ENCODE measurements at places on chromosomes 5 and 9.

DNA sequence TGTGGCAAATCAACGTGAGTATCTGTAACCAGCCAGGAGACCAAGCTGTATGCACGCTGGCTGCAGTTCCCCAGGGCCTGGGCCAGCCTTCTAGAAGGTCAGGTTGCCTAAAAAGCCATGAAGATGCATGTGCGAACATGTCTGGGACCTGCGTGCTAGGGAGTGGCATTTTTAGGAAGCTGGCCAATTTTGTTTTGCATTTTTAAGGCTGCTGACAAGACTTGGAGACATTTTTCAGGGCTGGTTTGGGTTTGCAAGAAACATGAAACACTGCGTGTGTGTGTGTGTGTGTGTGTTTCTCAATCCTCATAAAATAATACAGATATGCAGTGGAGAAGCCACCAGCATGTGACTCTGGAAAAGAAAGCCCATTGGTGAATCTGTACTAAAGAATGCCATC, 5.1 kb downstream of the TGFBI start:
- no peak for DNase-seq

- DNase-seq, result no peak
Measured at GRCh38 chr9:34321451-34321850, 7.6 kb downstream of the KIF24 start.

DNA sequence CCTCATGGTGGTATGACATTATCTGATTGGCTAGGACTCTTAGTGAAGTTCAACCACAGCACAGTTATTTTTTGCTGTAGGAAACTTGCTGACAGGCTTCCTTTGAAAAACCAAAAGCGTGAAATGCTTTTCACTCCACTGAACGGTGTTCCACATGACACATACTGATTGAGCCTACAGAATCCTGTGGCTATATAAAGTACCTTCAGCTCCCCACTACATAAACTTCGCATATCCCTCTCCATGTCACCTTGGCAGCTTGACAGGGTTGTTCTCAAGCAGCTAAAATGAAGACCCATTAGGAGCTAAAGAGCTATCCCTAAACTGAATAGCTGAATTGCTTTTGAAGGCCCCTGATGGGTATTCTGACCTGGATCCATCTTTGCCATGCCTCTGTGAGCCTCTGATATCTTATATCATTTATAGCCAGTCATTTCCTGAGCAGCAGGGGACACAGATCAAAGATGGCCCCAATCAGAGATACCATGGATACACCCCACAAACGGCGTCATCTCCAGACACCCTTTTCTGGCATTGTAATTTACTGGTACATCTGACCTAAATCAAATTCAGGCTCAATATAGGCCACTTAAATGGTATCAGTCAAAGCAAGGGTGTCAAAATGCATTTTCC, 91.5 kb downstream of the APBA1 start:
- no peak for DNase-seq

DNA sequence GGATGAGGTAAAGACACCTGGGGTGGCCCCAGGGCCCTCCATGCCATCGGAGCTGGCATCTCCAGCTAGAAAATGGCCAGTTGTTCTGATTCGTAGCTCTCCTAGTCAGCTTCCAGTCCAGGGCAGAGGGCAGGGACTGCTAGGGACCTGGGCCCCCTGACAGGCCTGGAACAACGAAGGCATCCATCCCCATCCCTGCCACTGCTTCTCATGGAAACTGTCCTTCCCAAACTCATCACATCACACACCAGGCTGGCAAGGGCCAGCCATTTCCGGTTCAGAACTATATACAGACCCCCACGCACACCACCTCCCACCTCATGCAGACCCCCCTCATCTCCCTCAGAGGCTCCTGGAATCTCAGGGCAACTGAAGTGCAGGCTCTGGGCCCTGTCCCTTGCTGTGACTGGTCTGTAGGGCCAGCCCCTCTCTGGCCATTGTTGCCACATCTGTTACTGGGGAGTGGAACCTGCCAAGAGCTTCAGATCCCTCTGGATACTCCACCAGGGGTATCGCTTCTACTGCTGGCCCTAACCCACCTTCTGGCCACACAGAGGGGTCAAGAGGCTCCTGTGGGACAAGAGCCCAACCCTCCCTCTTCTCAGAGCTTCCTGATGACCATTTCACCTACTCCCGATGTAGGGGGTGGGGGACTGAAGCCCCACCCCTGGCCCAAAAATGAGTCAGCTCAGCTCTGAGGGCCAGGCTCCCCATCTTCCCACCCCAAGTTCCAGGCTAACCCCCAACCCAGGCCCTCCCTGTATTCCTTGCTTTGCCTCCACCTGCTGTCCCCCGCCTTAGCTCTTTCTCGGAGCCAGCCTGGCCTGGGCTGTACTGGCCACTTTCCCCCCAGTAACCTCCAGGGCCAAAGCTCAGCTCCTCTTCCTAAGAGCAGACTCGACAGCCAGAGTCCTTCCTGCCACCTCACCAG, 1.2 kb upstream of the MZB1 start:
- no peak for DNase-seq

- no peak for DNase-seq
Measured at GRCh38 chr9:126000256-126000655, 253.1 kb downstream of the PBX3 start.

DNA sequence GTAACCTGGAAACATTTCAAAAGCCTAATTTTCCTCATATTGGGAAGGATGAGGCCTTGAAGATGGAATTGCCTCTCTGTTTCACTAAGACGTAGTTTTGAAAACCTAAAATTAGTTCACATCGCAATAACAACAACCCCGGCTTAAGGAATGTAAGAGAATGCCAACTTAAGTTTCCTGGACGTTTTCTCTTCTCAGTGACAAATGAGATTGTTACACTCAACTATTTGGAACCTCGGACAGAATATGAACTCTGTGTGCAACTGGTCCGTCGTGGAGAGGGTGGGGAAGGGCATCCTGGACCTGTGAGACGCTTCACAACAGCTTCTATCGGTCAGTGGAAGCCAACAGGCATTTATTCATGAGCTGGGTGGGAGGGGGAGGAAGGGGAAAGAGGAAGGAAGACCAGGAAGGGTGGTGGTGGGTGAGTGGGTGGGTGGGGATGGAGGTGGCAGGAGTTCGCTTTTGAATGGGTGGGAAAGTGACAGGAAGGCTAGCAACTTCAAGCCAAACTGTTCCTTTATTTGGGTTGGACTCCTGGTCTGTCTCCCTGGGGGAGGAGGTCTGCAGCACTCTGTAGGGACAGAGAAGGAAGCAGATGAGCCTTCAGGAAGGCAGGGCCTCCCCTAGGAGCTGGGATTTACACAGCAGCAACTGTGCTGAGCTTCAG, 83.4 kb downstream of the TEK start:
- DNase-seq, result no peak

DNA sequence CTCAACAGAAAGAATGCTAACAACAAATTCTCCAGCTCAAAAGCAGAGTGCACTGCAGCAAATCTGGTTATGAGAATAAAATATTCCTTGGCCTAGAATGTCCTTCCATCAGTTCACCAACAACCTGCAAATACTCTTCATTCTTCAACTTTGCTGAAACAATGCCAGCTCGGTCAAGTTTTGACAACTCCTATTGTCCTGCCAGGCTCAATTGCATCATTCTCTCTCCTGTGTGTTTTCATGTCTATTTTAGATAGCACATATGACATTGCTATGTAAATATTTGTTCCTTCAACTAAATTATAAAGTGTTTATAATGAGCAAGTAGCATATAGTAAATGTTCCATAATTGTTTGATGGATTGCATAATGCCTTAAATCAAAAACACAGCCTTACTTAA, 463.8 kb downstream of the TLE1 start:
- no peak for DNase-seq

DNA sequence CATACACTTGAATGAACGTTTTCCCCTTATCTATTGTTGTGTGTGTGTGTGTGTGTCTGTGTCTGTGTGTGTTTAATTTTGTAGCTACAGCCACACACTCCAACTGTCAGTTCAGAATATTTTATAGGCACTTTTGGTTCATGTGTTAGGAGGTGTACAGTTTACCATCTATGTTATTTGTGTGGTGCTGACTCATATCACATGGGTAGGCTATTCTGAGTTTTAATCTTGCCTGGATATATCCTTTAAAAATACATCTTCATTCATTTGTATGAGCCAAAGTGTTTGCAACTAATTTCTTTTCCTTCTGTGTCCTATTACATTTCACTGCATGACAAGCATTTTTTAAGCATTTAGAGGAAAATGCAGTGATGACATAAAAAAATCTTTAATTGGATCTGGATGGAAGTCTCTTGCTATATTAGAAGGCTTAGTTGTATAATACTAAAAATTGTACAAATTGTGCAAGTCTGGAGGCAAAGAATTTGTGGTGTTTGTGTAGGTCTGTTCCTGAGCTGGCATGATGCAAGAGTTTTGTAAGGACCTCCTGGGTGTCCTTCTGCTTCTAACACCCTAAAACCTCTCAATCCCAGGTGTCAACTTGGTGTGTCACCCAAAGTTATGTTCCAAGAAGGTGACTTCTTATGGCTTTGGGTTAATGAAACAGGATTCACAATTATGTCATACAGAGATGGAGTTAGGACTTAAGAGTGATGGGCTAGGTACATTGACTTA, 52.4 kb upstream of the HMHB1 start:
- no peak for DNase-seq

DNA sequence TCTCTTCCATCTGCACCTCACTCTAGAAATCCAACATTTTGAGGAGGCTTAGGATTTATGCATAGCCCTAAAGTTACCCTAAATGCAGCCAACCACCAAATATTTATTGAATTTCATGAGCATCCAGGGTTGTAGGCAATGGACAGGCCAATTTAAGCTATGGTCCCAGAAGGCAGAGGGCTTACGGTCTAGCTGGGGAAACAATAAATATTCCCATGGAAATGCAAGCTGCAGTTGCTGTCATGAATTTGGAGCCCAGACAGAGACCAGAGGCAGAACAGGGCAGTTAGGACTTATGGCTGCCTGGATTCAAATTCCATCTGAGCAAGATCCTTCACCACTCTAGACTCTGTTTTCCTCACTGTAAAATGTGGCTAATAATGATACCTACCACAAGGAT, 9.1 kb upstream of the INSYN2B start:
- DNase-seq, result no peak

DNA sequence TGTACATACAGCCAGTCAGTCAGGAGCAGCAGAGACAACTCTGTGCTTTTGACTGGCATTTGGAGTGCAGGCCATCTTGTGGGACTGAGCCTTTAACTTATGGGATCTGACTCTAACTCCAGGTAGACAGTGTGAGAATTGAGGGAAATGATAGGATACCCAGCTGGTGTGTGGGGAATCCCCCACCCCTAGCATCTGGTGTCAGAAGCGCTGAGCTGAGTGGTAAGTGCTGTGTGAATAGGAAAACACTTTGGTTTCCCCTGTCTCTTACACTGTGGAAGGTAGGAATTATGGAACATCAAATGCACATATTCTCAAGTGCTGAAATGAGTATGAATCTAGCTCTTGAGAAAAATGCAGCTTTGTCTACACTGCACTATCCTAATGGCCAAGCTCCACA, 43.9 kb downstream of the CCDC125 start:
- DNase-seq, result no peak

DNA sequence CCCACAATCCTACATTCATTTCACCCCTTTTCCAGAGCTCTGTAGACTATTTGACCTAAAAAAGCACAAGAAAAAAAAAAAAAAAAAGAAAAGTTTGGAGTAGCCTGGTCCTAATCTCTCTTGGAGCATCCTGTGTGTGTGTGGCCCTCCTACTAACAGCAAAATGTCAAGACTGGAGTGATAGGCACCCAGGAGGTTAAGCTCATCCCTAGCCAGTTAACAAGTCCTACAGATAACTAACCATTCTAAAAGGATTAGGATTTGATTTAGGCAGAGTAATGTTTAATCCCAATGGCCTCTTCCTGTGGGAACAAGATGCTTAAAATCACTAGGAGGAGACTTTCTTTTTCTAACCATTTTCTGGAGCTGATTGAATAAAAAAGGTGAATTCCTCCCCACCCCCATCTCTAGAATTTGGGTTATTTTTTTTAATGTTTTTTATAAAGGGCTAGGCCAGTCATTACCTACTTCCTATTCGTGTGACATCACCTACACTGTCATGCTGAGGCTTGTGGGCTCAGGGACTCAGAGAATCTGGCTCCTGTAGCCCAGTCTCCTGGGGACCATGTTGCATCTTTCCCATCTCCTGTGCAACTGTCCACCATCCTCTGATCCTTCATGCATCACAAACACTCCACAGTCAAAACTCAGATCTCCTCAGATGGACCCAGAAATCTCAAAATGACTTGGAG, 43.2 kb upstream of the NR3C1 start:
- DNase-seq, result no peak

Data from hepatocyte (in vitro differentiated cells).